ENCODE measurements at places on chromosomes 2 and 18. TPM values are rescaled to one million over a fixed set of nuclear protein-coding genes. Genes with fewer than 3 reads are reported as not detected.

The SEMA4F gene
- 4.7 TPM for total RNA-seq

The ARL4C gene
- total RNA-seq = 9.2 TPM

The IL1RN gene
- total RNA-seq = not detected

The CYBRD1 gene
- 10.3 TPM for total RNA-seq

The CHST9 gene
- 0.05 TPM for total RNA-seq

The M1AP gene
- not detected for total RNA-seq

The CCDC150 gene
- 9.7 TPM for total RNA-seq

The RESP18 gene
- total RNA-seq = not detected

The FEV gene
- total RNA-seq = not detected

The CYP26B1 gene
- total RNA-seq = 1.6 TPM

The CHMP1B gene
- total RNA-seq = 50.1 TPM

The HOXD13 gene
- total RNA-seq = 5.3 TPM

The ATP8B1 gene
- not detected for total RNA-seq

The ST6GAL2 gene
- not detected for total RNA-seq

The SCYGR4 gene
- total RNA-seq = not detected

The SERPINB13 gene
- not detected for total RNA-seq

The RABL2A gene
- total RNA-seq = 3.1 TPM

The GAD1 gene
- 7.2 TPM for total RNA-seq

The EML6 gene
- 2.7 TPM for total RNA-seq

The LCT gene
- total RNA-seq = 0.08 TPM
